ENCODE measurements at places on chromosomes 5 and 9.

DNA sequence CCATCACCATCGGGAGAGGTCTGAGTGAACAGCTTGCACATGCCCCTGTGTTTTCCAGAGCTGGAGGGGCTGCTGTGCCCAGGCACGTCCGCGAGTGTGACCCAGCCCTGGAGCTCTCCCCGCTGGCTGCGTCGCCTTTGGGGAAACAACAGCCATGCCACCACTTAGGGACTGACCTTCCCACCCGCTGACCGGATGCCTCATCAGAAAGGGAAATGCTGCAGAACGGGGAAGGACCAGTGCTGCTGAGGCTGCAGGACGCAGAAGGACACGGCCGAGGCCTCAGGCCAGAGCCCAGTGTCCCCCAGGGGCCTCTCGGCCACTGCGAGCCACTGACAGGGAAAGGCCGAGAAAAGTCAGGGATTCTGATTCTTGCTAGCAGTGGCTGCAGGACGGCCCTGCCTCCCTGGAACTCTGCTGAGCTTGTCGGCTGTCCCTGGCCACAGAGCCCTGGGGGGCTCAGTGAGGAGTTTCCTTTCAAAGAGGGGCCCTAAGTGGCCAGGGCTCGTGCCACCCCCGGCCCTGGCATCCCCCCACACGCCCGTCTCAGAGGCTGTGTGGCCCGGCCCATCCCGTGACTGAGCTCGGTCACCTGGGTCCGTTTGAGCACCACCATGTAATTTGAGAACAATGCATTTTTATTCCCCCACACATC is 130.8 kb downstream of the ZNF354C start:
- no peak for DNase-seq

DNA sequence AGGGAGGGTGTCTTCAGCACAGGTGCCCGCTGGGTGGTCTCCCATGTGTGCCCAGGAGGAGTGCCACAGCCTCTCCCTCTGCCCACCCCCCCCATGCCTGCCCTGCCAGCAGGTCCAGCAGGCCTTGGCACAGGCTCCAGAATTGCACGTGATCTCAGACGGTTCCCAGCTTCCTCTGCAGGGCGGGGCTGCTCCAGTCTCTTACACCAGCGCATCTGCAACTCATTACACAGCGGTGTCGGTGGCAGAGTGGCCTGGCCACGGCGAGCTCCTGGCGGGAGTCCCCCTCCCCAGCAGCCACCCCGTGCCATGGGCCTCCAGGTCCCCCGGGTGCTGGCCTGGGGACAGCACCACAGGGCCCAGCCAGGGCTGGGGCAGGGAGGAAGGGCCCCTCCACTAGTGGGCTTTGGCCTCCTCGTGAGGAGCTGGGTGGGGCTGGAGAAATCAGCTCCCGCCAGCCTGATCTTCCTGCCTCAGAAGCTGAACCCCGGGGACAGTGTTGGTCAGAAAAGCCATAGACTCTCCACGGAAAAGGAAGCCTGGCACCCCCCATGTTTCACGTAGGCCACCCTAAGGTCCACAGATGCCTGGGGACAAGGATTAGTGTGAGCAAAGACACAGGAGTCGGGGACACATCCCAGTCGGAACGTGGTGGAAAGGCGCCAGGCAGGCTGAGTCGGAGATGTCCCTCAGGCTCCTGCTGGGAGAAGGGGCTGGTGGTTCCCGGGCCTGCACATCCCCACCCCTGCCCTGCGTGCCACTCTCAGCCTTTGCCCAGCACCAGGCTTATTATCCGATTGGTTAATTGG is 40.2 kb downstream of the RXRA start:
- no peak for DNase-seq

GRCh38 chr5:172730981-172731679 is 39.9 kb downstream of the DUSP1 start:
- DNase-seq = no peak

DNA sequence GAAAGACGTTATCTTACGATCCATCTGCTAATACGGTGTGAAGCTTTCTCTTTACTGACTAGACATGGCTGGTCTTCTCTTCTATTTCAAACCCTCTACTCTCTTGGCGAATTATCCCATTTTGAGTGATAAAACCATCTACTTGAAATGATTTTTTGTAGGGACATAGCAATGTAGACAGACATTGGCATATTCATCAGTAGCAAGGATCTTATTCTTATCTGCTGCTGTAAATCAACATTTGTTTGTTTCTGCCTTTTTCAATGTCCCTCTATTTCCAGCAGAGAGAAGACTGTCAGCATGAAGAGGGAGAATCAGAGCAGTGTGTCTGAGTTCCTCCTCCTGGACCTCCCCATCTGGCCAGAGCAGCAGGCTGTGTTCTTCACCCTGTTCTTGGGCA is at the start of gene OR1J4:
Gene OR1J4 (plus strand): TSS at position 301 of the 400 bp plus-strand sequence. CDS start 0 bp downstream, at position 301.
- DNase-seq = no peak

- DNase-seq = no peak
These were observed 662.2 kb upstream of the ZNF608 start for GRCh38 chr5:125408448-125409233.

GRCh38 chr5:171476701-171477100 is 57.3 kb downstream of the FGF18 start:
- no peak for DNase-seq

DNA sequence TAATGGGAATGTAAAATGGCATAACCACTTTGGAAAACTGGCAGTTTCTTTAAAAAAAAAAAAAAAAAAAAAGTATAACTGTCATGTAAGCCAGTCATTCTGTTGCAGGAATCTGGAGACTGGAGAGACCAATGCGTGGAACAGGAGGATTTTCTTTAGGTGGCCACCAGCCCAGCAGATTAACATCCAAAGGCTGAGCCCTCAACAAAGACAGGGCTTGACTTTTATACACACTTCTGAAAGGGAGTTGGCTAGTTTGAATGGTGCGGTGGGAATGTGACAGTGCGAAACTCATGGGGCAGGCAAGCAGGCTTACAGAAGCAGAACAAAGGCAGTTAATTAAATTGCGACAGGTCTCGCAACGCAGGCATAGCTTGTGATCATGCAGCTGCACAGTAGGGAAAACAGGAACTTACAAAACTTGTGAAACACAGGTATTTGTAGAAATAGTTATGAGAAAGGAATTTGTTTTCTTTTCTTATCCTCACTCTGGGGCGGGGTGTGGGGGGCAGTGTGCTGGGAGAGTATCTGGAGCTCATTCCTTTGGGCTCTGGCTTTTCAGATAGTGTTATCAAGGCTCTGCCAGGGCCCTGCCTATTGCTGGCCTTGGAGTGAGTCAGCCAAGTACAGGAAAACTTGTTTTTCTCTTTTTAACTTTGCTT is 12.0 kb downstream of the UIMC1 start:
- no peak for DNase-seq

Measured in central memory CD4-positive, alpha-beta T cell (primary cell).